ENCODE measurements at places on chromosomes 2 and 18.

GRCh38 chr2:127630096-127630863, 15.7 kb upstream of the GPR17 start:
- DNase-seq = no peak

DNA sequence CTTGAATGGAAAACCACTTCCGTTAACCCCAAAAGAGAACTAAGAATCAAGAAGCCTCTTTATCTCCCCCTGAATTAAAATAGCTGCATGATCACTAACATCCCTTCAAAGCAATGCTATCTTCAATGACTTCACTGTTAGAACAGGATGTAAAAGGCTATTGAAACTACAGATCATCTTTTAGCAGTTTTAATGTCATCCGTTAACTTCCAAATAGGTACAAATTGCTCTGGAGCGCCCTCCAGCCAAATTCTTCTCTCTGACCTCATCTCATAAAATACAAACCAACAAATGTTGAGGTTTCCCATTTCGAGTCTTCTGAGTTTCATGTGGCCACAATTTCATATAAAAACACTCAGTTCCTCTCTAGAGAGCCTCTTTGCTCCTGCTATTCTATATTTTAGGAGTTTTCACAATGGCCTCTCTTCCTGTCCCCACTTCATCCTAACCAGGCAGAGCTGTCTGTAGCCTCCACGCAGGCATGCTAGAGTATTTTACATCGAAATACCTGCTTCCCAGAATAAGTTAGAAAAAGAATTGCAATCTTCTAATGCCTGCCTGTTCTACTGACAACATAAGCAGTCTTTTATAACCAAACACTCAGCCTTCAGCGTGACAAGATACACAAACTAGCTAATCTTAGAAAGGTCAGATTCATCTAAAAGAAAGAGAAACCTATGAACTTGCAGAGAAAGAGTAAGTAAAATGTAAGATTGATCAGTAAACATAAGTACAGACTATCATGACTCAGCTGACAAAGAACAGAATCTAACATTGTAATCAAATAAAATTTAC, 37.9 kb downstream of the B4GALT6 start:
- DNase-seq = no peak

DNA sequence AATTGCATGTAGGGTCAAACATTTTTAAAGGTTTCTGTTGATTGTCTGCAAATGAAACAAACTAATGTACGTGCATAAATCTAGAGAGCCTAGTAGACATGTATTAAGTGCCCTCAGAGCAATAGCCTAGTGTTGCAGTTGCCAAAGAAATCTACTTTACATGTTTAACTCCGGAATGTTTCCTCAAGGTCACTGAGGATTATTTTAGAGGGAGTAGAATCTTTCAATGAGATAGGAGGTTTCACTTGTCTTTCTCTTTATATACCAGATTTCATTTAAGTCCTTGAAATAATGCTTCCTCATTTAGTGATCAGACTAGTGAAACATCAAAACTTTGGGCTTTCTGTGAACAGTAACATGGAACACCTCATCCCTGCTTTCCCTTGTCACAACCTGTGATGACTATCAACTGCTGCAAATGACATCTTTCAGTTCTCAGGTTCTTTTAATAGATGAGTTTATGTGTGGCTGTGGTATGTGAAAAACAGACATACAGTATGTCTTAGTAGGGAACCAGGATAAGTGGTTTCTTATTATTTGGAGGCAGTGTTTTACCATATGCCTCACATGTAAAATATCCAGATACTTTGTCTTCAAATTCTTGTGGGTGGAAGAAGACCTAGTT, 5.5 kb downstream of the UBE2E3 start:
- no peak for DNase-seq

GRCh38 chr2:31187166-31187565, 30.1 kb downstream of the CAPN14 start:
- no peak for DNase-seq

- no peak for DNase-seq
Observed at GRCh38 chr2:16115291-16115690, 174.9 kb downstream of the MYCN start.

DNA sequence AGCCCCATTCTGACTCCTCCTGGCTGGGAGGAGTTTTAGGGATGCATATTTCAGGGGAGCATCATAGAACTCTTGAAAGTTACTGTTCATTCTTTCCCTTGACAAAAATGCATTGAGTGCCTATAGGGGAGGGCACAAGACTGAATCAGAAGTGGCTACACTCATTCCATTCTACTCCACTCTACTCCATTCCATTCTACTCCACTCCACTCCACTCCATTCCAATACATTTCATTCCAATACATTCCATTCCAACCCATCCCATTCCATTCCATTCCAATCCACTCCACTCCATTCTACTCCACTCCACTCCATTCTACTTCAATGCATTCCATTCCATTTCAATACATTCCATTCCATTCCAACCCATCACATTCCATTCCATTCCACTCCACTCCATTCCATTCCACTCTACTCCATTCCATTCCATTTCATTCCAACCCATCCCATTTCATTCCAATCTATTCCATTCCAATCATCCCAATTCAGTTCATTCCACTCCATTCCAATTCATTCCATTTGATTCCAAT, 110.8 kb downstream of the LOXHD1 start:
- DNase-seq = no peak

GRCh38 chr18:12397254-12397653, 10.5 kb upstream of the PRELID3A start:
- DNase-seq = no peak

- no peak for DNase-seq
Observed at GRCh38 chr18:77632758-77633157, 383.1 kb downstream of the GALR1 start.

- DNase-seq = no peak
Observed at GRCh38 chr2:100981011-100981410, 21.1 kb upstream of the RPL31 start.

DNA sequence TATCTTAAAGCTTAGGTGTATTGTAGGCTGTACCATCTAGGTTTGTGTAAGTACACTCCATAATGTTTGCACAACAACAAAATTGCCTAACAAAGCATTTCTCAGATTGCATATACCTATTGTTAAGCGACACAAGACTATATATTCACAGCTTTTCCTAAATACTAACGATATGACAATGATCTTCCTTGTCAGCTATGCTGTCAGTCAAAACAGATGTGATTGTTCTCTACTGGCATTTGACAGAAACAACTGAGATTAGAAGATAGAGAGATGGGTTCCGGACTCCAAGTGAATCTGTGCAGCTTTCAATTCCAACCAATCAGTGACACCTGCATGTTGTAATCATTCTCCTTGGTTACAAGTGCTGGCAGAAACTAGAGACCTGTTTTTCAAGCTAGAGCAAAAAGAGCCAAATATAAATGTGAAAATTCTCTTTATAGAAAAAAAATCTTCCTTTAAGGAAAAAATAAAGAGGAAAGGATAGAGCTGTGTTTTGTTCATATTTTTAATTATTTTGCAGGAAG, 1232.3 kb upstream of the SLC39A10 start:
- DNase-seq = no peak

All from CD4-positive, alpha-beta T cell treated with Interleukin-2 at 100 ng/mL for 4 hours (primary cell).